H1 (cell line): ENCODE measurements at places on chromosomes 3 and 15. TPM values are rescaled to one million over a fixed set of nuclear protein-coding genes. Genes with fewer than 3 reads are reported as not detected.

The NOX5 gene
- polyA plus RNA-seq: under 0.01 TPM in 1 of 2 replicates, not detected in the other

The TPRG1 gene
- 0.11 and 0.47 TPM in 2 replicates for polyA plus RNA-seq

The TMEM207 gene
- not detected in 2 replicates for polyA plus RNA-seq

The LSM3 gene
- 3.4 and 7.1 TPM in 2 replicates for polyA plus RNA-seq

The POLQ gene
- polyA plus RNA-seq: 2.5 and 3.6 TPM in 2 replicates

The KLF15 gene
- polyA plus RNA-seq: 15.7 and 27.1 TPM in 2 replicates

The AADAC gene
- not detected in 2 replicates for polyA plus RNA-seq

The UROC1 gene
- 0.03 and 0.09 TPM in 2 replicates for polyA plus RNA-seq

The GOLGA8G gene
- not detected in 2 replicates for polyA plus RNA-seq

The CDHR4 gene
- 0.60 and 0.96 TPM in 2 replicates for polyA plus RNA-seq

The TERC gene
- polyA plus RNA-seq: 2.3 and 5.4 TPM in 2 replicates

The SLC9C1 gene
- 0.06 and 0.15 TPM in 2 replicates for polyA plus RNA-seq

The C3orf20 gene
- not detected in 2 replicates for polyA plus RNA-seq

The EHHADH gene
- polyA plus RNA-seq: 0.82 and 1.4 TPM in 2 replicates

The PARP6 gene
- polyA plus RNA-seq: 44.8 and 45.3 TPM in 2 replicates

The MKRN2OS gene
- 0.15 and 0.17 TPM in 2 replicates for polyA plus RNA-seq

The DHX30 gene
- polyA plus RNA-seq: 82.4 and 112 TPM in 2 replicates

The ZNF621 gene
- 9.4 and 10.9 TPM in 2 replicates for polyA plus RNA-seq

The CP gene
- polyA plus RNA-seq: 0.32 and 0.46 TPM in 2 replicates

The SERPINI2 gene
- not detected in 2 replicates for polyA plus RNA-seq

The CLRN1 gene
- 0.17 and 0.20 TPM in 2 replicates for polyA plus RNA-seq
